ENCODE measurements at places on chromosomes 5 and 9.

GRCh38 chr5:18961234-18961633 is 1026.8 kb downstream of the CDH18 start:
- DNase-seq = no peak

DNA sequence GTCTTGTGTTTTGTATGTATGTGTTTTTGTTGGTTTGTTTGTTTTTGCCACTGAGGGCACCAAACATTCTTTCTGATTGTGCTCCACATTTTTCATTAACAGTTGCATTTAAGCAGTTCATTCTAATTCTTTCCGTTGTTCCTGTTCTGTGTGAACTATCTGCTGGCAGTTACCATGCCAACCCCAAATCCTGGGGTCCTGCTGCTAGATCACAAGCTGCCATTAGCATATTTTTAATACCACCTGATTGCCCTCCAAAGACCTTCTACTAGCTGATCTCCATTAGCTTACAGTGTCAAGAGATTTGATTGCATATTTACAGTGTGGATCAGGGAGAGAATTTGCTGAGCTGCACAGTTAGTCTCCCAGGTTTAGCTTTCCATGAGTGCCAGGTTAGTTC is 40.6 kb upstream of the STARD4 start:
- DNase-seq = no peak

- DNase-seq = no peak
Observed at GRCh38 chr5:6787941-6788340, 74.7 kb downstream of the TENT4A start.

DNA sequence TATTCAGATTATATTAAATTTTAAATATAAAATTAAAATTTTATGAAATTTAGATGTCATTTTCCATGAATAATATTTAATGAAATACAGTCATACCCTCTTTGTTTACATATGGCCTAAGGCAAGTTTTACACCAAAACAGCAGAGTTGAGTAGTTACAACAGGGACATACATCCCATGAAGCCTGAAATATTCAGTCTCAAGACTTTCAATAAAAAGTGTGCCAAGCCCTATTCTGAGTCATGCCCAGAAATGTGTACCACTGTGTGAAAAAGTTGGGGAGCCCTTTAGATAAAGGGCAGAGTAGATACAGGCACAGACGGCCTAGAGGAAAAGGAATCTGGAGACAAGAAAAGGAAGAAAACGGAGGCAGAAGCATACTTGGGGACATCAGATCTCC is 261.3 kb downstream of the SGCD start:
- no peak for DNase-seq

DNA sequence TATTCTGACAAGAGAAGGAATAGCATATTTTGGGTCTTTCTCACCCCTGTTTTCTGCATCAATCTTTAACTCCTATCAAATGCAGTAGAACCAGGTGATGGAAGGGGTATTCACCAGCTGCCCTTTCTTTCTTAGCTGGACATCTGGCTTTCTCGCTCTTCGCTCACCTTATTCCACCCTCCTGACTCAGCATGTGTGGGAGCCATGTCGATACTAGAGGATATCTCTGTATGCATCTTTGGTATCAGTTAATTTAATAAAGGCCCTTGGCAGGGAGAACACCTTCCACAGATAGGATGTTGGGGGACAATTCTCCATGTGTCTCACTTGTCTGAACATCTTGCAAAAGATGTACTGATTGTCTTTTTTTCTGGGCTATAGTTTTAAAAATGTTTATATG is 71.5 kb downstream of the ZNF474 start:
- DNase-seq = no peak

DNA sequence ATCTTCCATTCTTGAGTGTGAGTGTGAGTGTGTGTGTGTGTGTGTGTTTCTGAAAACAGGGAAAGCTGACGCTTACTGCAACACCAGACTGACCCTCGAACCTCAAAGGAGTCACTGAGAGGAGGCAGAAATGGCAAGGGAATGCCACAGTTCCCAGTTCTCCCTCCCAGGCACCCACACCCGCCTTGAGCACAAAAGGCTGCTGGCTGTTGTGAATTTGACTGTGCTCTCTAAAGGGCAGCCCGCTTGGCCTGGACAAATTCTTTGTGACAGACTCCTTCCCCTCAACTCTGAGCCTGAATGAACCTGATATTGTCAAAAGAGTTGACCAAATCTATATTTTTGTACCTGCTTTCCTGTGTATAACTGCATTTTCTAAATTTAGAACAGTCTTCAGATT is 245.7 kb upstream of the IRX2 start:
- DNase-seq = no peak

DNA sequence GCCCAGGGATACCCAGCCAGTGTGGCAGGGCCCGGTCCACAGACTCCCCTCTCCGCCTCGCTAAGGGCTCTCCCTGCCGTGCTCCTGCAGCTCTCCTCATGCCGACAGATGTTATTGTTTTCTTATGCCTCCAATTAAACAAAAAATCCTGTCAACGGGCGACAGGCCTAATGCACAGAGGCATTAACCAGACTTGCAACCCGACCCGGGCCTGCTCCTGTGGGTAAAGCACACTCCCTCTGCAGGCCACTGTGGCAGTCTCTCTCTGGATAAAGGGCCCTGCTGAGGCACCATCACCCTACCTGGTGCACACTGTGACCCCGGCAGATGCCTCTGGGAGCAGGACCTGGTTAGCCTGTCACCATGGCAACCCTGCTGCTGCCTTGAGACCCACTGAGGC is 27.5 kb upstream of the HAND1 start:
- DNase-seq = no peak

DNA sequence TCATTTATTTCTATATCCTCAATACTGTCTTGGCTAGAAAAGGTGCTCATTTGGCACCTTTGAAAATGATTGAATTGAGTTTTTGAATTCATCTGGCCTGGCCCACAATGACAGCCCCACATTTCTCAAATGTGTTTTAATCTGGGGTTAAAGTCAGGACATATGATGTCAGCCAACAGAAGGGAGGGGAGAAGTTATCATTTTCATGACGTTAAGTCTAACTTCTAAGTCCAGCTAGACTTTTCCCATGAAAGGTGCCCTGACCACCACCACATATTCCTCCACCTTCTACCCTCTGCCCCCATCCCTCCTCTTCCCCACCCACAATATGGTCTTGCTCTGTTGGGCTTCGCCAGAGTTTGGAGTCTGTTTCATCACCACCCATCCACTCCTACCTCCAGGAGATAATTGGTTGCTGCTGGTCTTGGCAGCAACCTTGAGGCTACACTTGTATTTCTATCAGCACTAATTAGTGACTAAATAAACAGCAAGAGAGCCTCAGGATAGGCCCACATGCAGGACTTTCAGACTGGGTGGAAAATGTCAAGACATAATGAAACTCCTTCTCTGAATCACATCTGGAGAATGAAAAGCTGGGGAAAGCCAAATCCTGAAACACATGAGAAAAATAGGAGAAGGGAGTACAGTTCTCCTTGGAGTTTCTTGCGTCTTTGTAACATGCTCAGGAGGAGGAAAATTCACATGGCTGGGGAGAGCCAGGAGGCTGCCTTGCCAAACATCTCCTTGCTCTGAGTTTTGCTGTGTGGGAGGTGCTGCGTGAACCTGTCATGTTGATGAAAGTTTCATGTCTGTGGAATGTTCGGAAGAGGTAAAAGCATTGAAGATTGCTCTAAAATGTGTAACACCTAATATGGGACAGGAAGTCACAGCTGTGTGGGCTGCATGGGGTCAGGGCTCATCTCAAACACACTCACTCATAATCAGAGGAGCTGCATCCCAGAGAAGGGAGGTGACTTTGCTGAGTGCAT is 544.7 kb upstream of the KLF4 start:
- no peak for DNase-seq

DNA sequence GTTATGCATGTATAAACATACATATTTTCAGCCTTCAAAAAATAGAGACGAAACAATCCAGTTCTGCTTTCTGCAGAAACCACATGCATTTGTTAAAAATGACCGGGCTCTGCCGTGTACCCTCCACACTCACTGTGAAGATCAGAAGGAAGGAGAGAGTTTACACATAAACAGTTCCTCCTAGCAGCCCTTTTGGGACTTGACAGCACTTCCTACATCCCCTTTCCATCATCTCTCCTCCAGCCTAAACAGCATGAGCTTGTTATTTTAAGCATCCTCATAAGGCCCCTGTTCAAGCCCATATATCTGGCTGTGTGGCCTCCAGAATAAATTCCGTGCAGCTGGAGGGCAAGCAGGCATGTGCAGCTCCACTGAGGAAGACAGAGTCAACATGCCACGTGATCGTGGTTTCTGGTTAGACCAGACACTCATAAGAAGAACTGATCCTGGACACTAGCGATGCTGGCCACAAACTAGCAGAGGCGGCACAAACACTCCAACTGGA is 42.2 kb downstream of the NIPAL4 start:
- DNase-seq = no peak

DNA sequence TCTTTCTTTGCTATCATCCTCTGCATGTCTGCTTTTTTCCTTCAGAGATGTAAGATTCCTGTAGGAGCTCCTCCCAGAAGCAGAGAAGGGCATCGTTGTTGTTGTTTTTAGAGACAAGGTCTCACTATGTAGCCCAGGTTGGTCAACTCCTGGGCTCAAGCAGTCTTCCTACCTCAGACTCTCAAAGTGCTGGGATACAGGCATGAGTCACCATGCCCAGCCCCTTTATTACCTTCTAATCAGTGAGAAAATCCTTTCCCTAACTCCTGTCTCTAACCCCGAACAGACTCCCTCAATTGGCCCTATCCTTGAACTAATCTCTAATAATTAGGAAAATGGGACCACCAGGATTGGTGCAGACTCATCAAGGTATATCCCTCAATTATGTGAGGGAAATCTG is 64.4 kb downstream of the GALNT10 start:
- no peak for DNase-seq

- DNase-seq = no peak
Observed at GRCh38 chr5:18984559-18985080, 1003.4 kb downstream of the CDH18 start.

GRCh38 chr5:132489051-132489770 is 1.4 kb downstream of the IRF1 start:
- no peak for DNase-seq

DNA sequence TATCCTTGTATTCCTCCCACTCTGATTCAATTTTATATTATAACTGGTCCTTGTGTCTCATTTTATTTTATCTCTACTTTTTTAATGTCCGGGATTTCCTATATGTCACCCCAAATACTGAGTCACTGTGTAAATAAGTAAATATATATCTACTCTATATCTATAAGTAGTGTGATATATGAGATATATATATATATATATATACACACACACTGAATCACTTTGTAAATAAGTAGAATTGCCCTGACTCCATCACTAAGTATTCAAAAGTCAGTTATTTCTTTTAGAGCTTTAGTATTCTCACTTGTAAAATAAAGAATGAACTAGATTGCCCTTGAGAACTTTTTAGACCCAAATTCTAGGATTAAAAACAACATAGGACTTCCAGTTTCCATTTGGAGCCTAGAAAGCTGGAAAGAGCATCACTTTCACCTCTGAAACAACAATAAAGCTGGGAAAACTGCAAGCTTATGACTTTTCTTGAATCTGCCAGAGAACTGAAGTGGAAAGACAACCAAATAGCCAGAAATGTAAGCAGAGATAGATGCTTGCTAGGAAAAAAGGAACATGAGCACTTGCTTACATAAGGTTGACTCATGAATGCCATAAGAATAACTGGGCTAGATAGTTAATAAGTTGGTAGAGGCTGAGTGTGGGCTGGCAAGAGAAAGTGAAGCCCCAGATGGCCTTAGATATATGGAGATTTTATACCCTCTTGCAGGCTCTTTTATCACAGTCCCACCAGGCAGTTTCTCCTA is 171.1 kb upstream of the TLX3 start:
- no peak for DNase-seq

DNA sequence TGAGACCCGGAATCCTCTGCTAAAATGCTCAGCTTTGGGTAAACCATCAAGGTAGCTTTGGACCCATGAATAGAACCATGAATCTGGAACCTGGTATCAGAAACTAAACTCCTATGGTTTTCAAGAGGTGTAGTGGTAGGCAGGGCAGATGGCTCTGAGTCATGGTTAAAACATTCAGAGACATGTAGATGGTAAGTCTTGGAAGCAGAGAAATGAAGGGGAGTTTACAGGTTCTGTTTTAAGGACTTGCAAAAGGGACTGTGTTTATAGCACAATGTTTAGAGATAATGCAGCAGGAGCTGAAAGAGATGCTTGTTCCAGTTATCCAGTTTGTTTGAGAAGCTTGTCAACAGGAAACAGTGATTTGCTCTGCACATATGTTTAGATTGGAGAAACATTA is 36.0 kb upstream of the FBN2 start:
- no peak for DNase-seq

- no peak for DNase-seq
Observed at GRCh38 chr5:74596927-74597326, 43.6 kb downstream of the ENC1 start.

DNA sequence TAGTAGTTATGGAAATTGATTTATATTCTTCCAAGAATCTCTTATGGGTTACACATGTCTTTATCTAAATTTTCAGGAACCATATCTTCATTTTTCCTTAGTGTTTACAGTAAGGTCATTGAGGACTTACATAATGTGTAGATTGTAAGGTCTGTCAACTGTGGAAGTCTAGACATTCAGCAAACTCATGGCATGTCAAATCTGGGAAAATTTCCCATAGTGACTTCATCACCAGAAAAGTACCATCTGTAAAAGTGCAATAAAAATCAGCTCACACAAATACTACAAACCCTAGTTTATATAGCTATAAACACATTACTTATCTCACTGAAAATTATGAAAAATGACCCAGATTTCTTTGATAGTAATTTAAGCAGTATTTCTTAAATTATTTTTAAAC is 419.4 kb downstream of the MTRR start:
- no peak for DNase-seq

GRCh38 chr5:80977764-80978163 is 17.6 kb downstream of the RASGRF2 start:
- DNase-seq = no peak

- no peak for DNase-seq
Observed at GRCh38 chr5:110852053-110852452, 113.2 kb downstream of the SLC25A46 start.

DNA sequence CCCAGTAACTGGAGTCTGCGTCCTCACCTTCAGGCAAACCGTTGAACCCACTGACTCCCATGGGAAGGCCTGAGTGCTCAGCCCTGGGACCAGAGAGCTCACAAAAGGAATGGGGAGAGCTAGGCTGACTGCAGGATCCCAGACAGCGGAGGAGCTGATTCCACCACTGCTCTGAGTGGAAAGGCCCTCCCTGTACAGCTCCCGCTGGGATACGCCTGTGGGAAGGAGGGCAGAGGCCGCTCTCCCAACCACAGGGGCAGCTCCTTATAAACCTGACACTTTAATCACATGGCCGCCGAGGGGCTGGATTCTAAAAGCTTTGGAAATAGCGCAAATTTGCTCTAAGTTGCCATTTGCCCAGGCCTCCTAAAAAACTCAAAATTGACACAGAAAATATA is 37.1 kb downstream of the DBH start:
- no peak for DNase-seq

DNA sequence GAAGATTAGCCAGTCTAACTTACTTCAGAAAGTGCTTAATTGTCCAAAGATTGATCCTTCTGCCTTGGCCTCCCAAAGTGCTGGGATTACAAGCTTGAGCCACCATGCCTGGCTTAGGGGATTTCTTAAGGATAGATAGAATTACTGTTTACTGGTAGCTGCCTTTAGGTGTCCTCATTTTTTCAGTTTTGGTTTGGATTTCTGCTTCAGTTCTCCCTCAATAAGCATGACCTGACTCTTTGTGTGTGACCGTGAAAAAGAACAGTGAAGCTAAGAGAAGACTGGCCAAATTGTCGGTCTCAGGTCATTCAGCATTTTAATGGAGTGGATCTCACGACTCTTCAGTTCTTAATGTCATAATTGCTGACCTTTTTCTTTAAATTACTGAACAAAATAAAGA is 22.9 kb upstream of the CMYA5 start:
- DNase-seq = no peak
